H1 (cell line): ENCODE measurements at places on chromosomes 12 and 14.

DNA sequence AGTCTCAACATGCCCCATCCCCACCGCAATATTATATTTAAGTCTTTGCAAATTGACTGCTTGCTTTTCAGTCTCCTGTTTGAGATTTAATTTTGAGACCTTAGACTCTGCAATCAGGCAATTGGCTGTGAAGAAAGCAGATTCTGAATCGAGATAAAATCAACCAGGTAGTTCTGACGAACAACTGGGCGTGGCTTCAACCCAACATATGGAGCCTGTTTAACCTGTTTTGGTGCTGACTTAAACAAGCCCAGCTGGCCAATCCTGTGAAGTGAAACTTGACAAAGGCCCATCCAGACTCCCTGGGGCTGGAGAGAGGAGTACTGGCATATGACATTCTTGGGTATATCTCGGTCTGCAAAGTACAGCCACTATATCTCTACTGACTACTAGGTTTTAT lies 9.8 kb upstream of the CIPC start:
- DNase-seq = peak; percentile 80
- no peaks in the 10 kb centered on the region for H3K36me3 ChIP-seq
- peak overlapping the region; percentile 37; the same call in 1 of the 2 replicates for H3K4me3 ChIP-seq
- H3K27me3 ChIP-seq = no peaks in the 10 kb centered on the region
- H3K4me1 ChIP-seq = peaks cover 19% of the 10 kb centered on the region
- H3K27ac ChIP-seq = peak overlapping the region; percentile 74

DNA sequence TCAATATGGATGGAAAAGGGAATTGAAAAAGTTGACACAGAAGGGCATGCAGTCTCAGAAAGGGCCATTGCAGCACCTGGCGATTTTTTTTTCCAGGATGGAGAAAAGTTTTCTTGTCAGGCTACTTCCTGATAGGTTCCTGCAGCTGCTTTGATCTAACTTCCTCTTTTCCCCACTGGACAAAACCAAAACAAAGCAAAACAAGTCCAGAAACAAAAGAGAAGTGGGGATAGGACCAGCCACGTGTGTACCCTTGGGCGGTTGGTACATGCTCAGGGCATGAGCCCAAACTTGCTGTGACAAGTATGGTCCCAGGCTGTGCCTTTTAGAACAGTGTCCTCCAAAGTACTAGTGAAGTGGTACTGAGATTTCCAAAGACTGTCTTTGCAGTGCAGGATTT lies 89.8 kb downstream of the CHST11 start:
- H3K27ac ChIP-seq = no peak overlapping the region
- DNase-seq = no peak
- H3K36me3 ChIP-seq = no peaks in the 10 kb centered on the region

GRCh38 chr12:56293795-56294194 lies 6.3 kb downstream of the CS start:
- no peak for DNase-seq
- no peaks in the 10 kb centered on the region for H3K27me3 ChIP-seq
- no peak overlapping the region for H3K4me3 ChIP-seq
- H3K36me3 ChIP-seq = peaks cover 8% of the 10 kb centered on the region; the same call in 1 of the 2 replicates

- H3K36me3 ChIP-seq = no peaks in the 10 kb centered on the region
- no peak overlapping the region for H3K4me3 ChIP-seq
- H3K4me1 ChIP-seq = peaks cover 79% of the 10 kb centered on the region
- H3K27me3 ChIP-seq = no peaks in the 10 kb centered on the region
- H3K27ac ChIP-seq = no peak overlapping the region
Observed at GRCh38 chr14:99575043-99576023, 28.7 kb downstream of the CCDC85C start.

- no peak overlapping the region for H3K27ac ChIP-seq
- no peaks in the 10 kb centered on the region for H3K4me1 ChIP-seq
- H3K4me3 ChIP-seq = no peak overlapping the region
- H3K36me3 ChIP-seq = no peaks in the 10 kb centered on the region
Observed at GRCh38 chr14:29892327-29892726, 35.3 kb downstream of the PRKD1 start.

GRCh38 chr12:113152835-113153814 lies 3.6 kb downstream of the CFAP73 start:
- H3K4me1 ChIP-seq = peaks cover 23% of the 10 kb centered on the region
- peak; percentile 51 for DNase-seq
- no peak overlapping the region for H3K27ac ChIP-seq

GRCh38 chr14:54775486-54776140 lies 127.0 kb downstream of the GCH1 start:
- H3K27me3 ChIP-seq = no peaks in the 10 kb centered on the region
- no peaks in the 10 kb centered on the region; the same call in 1 of the 2 replicates for H3K4me1 ChIP-seq
- no peak overlapping the region for H3K4me3 ChIP-seq
- no peak for DNase-seq
- no peak overlapping the region for H3K27ac ChIP-seq

DNA sequence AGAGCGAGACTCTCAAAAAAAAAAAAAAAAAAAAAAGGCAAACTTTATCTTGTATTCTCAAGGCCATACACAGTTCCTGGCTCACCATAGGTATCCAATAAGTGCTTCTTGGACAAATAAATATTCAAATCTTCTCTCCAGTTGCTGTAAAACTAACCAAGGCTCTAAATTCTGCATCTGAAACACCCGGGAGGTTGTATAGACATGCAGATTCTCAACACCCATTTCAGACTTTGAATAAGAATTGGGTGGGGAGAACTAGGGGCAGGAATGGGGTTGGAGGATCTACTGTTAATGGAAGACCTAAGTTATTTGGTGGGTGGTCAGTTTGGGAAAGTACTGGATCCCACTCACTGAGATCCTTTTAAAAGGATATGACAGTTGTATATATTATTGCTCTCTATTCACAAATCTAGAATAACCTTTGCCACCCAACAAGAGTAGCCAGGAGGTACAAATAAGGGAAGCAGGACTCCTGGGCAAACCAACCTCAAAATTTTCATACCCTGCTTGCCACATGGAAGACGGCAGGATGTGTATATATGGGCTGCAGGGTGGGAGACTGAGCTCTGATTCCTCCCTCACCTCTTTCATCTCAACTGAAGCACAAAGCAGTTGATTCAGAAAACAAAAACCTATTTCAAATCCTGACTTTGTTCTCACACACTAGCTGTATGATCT lies 879 bp downstream of the GDF3 start:
- peak overlapping the region; percentile 7; the same call in 1 of the 2 replicates for H3K4me3 ChIP-seq
- peak overlapping the region; percentile 48 for H3K27ac ChIP-seq
- no peaks in the 10 kb centered on the region for H3K36me3 ChIP-seq

- H3K27me3 ChIP-seq = no peaks in the 10 kb centered on the region
- no peak overlapping the region for H3K27ac ChIP-seq
- H3K36me3 ChIP-seq = no peaks in the 10 kb centered on the region
- no peak overlapping the region for H3K4me3 ChIP-seq
- no peak for DNase-seq
- no peaks in the 10 kb centered on the region for H3K4me1 ChIP-seq
Observed at GRCh38 chr12:28036940-28037339, 64.4 kb upstream of the PTHLH start.

DNA sequence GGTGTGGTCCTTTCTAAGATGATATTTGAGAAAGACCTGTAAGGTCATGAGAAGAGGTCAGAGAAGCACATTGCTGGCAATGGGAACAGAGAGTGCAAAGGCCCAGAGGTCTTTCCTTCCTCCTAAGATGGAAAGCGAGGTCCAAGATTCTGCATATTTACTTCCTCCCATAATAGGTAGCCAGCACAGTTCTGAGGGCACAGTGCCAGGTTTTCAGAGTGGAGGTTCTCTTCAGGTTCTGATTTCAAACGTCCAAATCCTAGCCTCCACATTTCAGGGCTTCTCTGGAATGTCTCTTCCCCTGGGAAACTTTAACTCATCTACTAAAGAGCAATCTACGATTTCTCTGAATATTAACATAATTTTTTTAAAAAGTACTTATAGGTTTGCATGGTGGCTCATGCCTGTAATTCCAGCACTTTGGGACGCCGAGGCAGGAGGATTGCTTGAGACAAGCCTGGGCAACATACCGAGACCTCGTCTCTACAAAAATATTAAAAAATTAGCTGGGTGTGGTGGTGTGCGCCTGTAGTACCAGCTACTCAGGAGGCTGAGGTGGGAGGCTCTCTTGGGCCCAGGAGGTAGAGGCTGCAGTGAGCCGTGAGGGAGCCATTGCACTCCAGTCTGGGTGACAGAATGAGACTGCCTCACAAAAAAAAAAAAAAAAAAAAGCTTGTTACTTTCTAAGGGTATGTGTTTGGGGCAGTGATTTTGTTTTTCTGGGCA lies 526 bp upstream of the MRPL42 start:
- peaks cover 4% of the 10 kb centered on the region; the same call in 1 of the 2 replicates for H3K36me3 ChIP-seq
- no peak for DNase-seq
- H3K4me3 ChIP-seq = peak overlapping the region; percentile 91
- H3K27me3 ChIP-seq = no peaks in the 10 kb centered on the region

DNA sequence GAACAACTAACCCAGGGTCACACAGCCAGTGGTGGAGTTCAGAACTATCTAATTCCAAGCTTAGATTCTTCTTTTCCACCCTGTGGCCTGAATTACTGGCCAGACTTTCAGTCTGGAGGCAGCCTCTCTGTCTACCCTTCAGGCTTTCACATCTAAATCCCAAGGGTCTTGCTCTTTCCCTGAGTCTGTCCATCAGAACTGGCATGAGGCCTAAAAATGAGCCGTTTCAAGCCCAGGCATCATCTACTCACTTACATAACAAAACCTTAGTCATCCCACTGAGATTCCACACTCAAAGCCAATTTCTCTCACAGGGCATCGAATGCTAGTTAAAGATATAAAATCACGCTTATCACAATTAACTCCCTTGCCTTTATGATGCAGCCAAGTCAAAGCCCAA lies 1.3 kb upstream of the PTGDR start:
- no peak overlapping the region for H3K4me3 ChIP-seq
- no peak for DNase-seq
- H3K27me3 ChIP-seq = peaks cover 40% of the 10 kb centered on the region
- H3K27ac ChIP-seq = no peak overlapping the region
- H3K4me1 ChIP-seq = no peaks in the 10 kb centered on the region

GRCh38 chr12:116320791-116321217 lies 43.3 kb upstream of the MED13L start:
- H3K27me3 ChIP-seq = no peaks in the 10 kb centered on the region
- H3K4me3 ChIP-seq = no peak overlapping the region
- H3K36me3 ChIP-seq = no peaks in the 10 kb centered on the region
- no peak overlapping the region for H3K27ac ChIP-seq

- H3K4me1 ChIP-seq = peaks cover 5% of the 10 kb centered on the region; the same call in 1 of the 2 replicates
- no peak overlapping the region for H3K27ac ChIP-seq
Observed at GRCh38 chr14:50529288-50530179, 2.8 kb downstream of the MAP4K5 start.

DNA sequence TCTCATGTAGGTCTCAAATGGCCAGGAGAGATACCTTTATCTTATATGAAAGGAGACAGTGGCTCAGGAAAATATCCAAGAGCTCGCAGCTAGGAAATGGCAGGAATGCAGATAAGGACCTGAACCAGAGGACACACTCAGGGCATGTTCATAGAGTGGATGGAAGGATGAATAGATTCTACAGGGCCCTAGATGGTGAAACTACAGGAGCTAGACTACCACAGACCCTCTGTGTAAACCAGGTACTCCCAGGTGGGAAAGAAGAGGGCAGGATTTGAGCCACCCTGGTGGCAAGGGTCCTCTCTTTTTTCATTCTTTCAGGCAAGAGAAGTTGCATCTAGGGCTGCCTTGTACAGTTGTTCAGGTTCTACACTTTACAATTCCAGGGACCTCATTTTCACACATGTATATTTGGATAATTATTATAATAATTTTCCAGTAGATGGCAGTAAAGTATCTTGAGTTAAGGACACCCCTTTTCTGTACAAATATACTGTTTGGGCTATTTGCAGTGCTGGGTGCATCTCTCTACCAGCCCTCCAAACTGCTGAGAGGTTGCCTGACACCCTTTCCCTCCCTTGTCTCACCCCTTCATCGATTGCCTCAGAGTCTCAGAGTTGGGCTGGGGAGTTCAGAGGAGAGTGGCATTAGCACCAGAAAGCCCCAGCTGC lies 10.5 kb upstream of the ZDHHC22 start:
- H3K36me3 ChIP-seq = no peaks in the 10 kb centered on the region
- DNase-seq = no peak
- H3K27ac ChIP-seq = no peak overlapping the region
- H3K27me3 ChIP-seq = no peaks in the 10 kb centered on the region

DNA sequence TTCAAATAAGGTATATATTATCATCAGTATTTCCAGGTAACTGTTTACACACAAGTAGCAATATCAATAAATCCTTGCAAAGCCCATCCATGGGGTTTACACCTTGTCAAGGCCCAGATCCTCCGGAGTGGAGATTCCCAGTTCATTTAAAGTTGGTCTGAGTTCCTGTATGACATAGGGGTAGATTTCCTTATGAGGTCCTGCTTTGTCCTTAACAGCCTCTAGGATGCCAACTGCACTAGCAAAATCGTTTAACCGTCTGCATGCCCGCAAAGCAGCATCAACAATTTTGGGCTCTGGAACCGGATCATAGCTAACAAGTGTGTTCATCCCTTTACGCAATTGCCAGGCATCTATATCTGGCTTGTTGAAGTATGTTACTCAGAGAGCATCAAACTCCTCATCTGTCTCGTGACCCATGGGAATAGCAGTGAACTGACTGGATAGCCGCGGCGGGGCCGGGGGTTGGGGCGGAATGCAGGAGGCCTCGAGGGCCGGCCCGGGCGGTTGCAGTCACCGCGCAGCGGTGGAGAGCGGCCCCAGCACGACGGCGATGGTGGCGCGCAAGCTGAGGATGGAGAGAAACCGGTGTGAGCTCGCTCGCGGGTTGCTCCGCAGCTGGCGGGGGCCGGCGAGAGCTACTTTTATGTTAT lies 30.6 kb upstream of the FBXO34 start:
- no peaks in the 10 kb centered on the region for H3K27me3 ChIP-seq
- H3K4me1 ChIP-seq = peaks cover 2% of the 10 kb centered on the region; the same call in 1 of the 2 replicates
- H3K27ac ChIP-seq = no peak overlapping the region
- H3K36me3 ChIP-seq = no peaks in the 10 kb centered on the region

- no peak overlapping the region for H3K27ac ChIP-seq
- H3K4me3 ChIP-seq = no peak overlapping the region
- H3K27me3 ChIP-seq = no peaks in the 10 kb centered on the region
- H3K4me1 ChIP-seq = no peaks in the 10 kb centered on the region
Observed at GRCh38 chr12:124264089-124264795, 30.7 kb upstream of the RFLNA start.

GRCh38 chr12:120483621-120484020 lies 12.3 kb upstream of the DYNLL1 start:
- no peak overlapping the region for H3K4me3 ChIP-seq
- no peaks in the 10 kb centered on the region for H3K36me3 ChIP-seq
- no peak overlapping the region for H3K27ac ChIP-seq

- no peak overlapping the region for H3K4me3 ChIP-seq
- no peaks in the 10 kb centered on the region for H3K4me1 ChIP-seq
- no peaks in the 10 kb centered on the region for H3K36me3 ChIP-seq
- no peak for DNase-seq
- H3K27ac ChIP-seq = no peak overlapping the region
Observed at GRCh38 chr12:6167327-6168280, 32.6 kb upstream of the CD9 start.

GRCh38 chr14:100526057-100526456 lies 61.2 kb downstream of the BEGAIN start:
- H3K4me1 ChIP-seq = peaks cover 5% of the 10 kb centered on the region
- DNase-seq = no peak
- H3K36me3 ChIP-seq = no peaks in the 10 kb centered on the region
- H3K27me3 ChIP-seq = no peaks in the 10 kb centered on the region; the same call in 1 of the 2 replicates

DNA sequence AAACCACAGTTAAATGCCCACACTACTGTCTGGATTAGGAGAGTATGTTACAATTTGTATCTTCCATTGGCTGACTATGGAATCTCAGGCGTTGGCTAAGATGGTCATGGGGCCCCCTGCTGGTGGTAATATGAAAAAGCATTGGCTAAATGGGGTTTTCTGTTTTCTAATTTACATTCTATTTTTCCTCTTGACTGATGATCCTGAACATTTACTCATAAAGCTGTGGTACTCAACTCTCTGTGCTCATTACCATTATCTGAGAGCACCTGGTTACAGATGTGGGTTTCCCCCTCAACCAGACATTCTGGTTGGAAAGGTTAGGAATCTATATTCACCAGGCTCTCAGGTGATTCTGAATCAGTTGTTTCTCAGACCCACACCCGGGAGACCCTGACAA lies 64.8 kb downstream of the WSCD2 start:
- H3K4me3 ChIP-seq = no peak overlapping the region
- no peaks in the 10 kb centered on the region for H3K27me3 ChIP-seq
- DNase-seq = no peak
- no peak overlapping the region for H3K27ac ChIP-seq
